IPS DF 6.9 (cell line): ENCODE measurements at places on chromosomes 11 and 22.

DNA sequence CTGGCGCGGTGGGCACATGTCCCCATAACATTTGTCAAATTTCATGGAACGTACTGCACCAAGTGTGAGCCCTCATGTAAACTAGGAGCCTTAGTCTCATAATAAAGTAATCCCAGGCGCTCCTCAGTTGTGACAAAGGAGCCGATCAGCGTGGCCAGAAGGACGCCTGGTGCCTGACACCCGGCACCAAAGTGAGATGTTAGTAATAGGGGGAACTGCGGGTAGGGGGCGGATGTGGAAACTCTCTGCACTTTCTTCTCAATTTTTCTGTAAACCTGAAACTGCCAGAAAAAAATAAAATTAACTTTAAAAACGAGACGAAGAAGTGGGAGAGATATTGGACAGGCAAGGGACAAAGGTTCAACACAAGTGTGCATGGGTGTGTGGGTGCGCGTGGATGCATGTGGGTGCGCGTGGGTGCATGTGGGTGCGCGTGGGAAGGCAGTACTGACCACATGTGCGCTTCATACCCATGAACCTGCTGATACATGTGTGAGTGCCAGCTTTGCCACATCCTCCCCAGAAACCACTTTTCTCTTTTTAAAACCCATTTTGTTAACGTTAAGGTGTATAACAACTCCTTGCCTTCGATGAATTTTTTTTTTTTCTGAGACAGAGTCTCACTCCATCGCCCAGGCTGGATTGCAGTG is 55.4 kb upstream of the LINC01488 start:
- no peaks in the 10 kb centered on the region for H3K36me3 ChIP-seq
- no peaks in the 10 kb centered on the region for H3K4me1 ChIP-seq
- no peak overlapping the region for H3K27ac ChIP-seq
- no peak overlapping the region for H3K4me3 ChIP-seq
- no peaks in the 10 kb centered on the region for H3K27me3 ChIP-seq

- DNase-seq = no peak
- no peaks in the 10 kb centered on the region for H3K27me3 ChIP-seq
- no peak overlapping the region for H3K4me3 ChIP-seq
- 0 out of 2 replicates have a peak, but pooled peaks cover 5% of the 10 kb centered on the region for H3K4me1 ChIP-seq
- H3K27ac ChIP-seq = no peak overlapping the region
Observed at GRCh38 chr11:69644071-69644961, 3.4 kb downstream of the CCND1 start.

- DNase-seq = no peak
- no peaks in the 10 kb centered on the region for H3K27me3 ChIP-seq
- H3K4me1 ChIP-seq = peaks cover 3% of the 10 kb centered on the region
- no peak overlapping the region for H3K27ac ChIP-seq
- no peak overlapping the region; the same call in 1 of the 2 replicates for H3K4me3 ChIP-seq
Observed at GRCh38 chr22:42907404-42908373, 50.6 kb upstream of the ARFGAP3 start.

DNA sequence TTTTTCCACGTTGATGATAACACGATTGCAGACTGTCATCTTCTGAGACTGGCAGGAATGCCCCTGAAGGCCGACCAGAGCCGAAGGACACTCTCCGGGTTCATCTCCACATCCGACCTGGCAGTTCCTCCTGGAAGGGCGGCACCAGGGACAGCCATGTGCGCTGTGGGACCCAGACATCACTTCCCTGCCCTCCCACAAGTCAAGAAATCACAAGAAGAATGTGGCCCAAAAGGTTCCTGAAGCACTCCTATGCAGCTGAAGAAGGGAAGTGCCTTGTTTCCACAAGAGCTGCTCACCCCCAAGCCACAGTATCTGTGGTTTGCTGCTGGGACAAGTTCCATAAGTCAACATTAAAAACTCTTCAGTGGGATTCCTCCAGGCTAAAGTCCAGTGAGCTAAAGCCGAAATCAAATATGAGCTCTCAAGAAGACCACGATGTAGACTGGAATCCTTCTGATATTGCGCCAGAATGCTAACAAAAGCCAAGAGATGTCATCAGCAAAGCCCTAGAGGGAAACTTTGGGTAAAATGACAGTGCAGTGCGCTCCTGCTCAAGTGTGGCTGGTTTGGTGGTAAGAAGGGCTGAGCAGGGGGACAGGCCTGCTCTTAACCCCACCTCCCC is 21.2 kb downstream of the PACSIN2 start:
- H3K27me3 ChIP-seq = no peaks in the 10 kb centered on the region
- no peaks in the 10 kb centered on the region for H3K36me3 ChIP-seq
- peaks cover 5% of the 10 kb centered on the region for H3K4me1 ChIP-seq
- H3K27ac ChIP-seq = no peak overlapping the region

- no peaks in the 10 kb centered on the region for H3K27me3 ChIP-seq
- no peaks in the 10 kb centered on the region for H3K36me3 ChIP-seq
- no peaks in the 10 kb centered on the region for H3K4me1 ChIP-seq
- peak; percentile 7 for DNase-seq
Observed at GRCh38 chr11:30128269-30128932, 102.4 kb upstream of the FSHB start.

DNA sequence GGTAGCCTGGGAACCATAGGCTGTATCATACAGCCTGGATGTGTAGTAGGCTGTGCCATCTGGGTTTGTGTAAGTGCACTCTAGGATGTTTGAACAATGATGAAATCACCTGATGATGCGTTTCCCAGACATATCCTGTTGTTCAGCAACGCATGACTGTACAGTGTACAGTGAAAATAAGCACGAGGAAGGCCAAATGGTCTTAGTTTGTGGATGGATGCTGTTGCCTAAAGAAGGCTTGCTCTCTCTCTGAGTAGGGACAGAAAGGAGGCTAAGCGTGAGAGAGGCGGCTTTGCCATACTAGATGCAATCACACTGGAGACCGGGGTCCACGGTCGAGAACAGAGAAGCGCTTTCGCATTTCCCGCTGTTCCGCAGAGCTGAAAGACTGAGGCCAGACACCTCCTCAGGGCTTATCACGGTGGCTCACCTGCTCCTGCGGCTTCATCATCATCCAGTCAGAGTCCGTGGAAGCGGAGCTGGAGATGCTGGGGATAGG is 27.6 kb upstream of the APLP2 start:
- no peak overlapping the region for H3K4me3 ChIP-seq
- H3K4me1 ChIP-seq = peaks cover 1% of the 10 kb centered on the region; the same call in 1 of the 2 replicates
- no peaks in the 10 kb centered on the region for H3K36me3 ChIP-seq
- DNase-seq = no peak
- H3K27me3 ChIP-seq = no peaks in the 10 kb centered on the region

GRCh38 chr22:24894220-24894975 is 52.1 kb downstream of the LHFPL7 start:
- H3K4me3 ChIP-seq = no peak overlapping the region
- no peaks in the 10 kb centered on the region for H3K36me3 ChIP-seq
- DNase-seq = no peak
- H3K27ac ChIP-seq = no peak overlapping the region

- DNase-seq = peak; percentile 22
- no peaks in the 10 kb centered on the region for H3K4me1 ChIP-seq
- H3K27me3 ChIP-seq = no peaks in the 10 kb centered on the region
- H3K36me3 ChIP-seq = no peaks in the 10 kb centered on the region
- H3K4me3 ChIP-seq = no peak overlapping the region
Observed at GRCh38 chr11:101860696-101861427, 53.9 kb upstream of the CEP126 start.

DNA sequence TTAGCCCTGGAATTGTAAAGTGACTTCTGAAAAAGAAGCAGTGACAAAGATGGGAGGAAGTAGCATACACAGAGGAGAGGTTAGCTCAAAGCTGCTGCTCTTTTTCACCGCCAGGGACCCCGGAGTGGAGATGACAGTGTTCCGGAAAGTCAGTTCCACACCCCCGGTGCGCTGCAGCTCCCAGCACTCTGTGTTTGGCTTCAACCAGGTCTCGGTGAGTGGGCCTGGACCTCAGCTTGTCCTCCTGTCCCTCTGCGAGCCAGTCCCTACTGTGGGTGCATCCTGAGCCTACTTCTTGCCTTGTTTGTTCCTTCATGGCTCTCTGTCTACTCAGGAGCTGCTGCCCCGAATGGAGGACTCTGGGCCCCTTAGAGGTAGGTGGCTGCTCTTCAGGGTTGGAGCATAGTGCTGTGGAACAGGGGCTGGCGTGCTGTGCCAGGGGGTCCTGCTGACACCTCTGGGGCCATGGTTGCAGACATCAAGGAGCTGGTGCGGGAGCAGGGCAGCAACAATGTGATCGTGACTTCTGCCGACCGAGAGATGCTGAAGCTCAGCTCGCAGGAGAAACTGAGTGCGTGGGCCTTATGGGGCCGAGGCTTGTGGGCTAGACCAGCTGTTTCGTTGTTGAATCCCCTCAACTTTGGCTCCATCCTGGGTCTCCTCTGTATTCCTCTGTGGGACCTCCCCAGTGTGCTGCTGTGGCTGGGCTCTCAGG is 1.7 kb downstream of the PCNX3 start:
- no peak for DNase-seq
- H3K27ac ChIP-seq = no peak overlapping the region
- peaks cover 4% of the 10 kb centered on the region; the same call in 1 of the 2 replicates for H3K4me1 ChIP-seq
- no peaks in the 10 kb centered on the region for H3K27me3 ChIP-seq
- H3K36me3 ChIP-seq = peaks cover 37% of the 10 kb centered on the region

DNA sequence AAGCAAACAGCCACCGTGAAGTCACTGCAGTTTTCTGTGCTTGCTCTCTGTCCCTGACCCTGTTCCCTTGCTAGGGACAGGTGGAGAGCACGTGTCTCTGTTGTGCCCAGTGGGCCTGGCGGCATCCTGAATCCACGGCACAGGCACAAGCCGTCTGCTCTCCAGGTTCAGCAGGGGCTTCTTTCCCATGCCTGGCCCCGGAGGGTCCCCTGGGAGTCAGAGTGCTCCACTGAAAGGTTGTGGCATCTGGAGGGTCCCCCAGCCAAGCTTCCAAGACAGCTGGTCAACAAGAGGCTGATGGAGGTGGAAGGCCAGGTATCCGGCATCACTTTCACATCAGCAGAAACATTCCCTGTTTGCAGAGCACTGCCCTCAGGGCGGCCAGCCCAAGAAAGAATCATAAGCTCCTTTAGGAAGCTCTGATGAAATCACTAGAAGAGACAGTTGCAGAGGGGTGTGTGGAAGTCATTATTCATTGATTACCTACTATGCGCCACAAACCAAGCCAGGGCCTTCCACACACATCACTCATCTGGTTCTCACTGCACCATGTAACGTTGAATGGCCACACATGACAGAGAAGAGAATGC is 346.4 kb upstream of the B3GAT1 start:
- H3K36me3 ChIP-seq = no peaks in the 10 kb centered on the region
- DNase-seq = no peak

DNA sequence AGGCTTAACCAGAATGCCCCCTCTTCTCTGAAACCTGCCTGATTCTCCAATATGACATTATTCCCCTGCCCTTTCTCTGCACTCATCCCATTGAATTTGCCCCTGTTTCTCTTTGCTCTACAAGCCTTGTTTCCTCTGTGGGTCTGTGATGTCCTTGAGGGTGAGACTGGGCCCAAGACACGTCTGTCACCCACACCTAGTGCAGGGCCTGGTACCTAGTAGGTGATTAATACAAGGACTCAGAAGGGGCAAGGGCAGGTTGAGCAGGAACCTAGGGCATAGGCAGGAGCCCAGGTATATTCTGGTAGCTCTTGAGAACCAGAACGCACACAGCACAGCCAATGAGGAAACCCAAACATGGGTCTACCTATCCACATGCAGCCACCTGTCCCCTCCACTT is 81.9 kb upstream of the HMGXB4 start:
- H3K4me3 ChIP-seq = no peak overlapping the region
- no peak for DNase-seq
- no peaks in the 10 kb centered on the region for H3K36me3 ChIP-seq
- no peaks in the 10 kb centered on the region for H3K4me1 ChIP-seq
- H3K27ac ChIP-seq = no peak overlapping the region
- no peaks in the 10 kb centered on the region for H3K27me3 ChIP-seq

- no peak overlapping the region for H3K4me3 ChIP-seq
- DNase-seq = no peak
- H3K4me1 ChIP-seq = no peaks in the 10 kb centered on the region
- H3K36me3 ChIP-seq = no peaks in the 10 kb centered on the region
- H3K27me3 ChIP-seq = no peaks in the 10 kb centered on the region
Observed at GRCh38 chr11:19365743-19366410, 125.1 kb upstream of the E2F8 start.

- DNase-seq = no peak
- H3K27me3 ChIP-seq = no peaks in the 10 kb centered on the region
Observed at GRCh38 chr22:48941033-48941902, 886.4 kb downstream of the BRD1 start.

DNA sequence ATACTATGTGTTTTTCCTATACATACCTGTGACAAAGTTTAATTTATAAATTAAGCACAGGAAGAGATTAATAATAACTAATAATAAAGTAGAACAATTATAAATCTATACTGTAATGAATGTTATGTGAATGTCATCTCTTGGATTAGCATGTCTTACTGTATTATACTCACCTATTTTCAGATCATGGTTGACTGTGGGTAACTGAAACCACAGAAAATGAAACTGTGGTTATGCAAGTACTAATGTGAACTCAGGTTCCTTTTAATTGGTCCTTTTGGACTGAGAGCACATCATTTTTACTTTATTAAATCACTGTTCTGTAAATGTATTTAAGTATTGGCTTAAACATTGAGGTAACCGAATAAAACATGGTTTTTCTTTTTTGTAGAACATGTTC is 108.8 kb downstream of the PPP6R3 start:
- no peak overlapping the region for H3K4me3 ChIP-seq
- no peak overlapping the region for H3K27ac ChIP-seq
- H3K27me3 ChIP-seq = no peaks in the 10 kb centered on the region
- peaks cover 12% of the 10 kb centered on the region; the same call in 1 of the 2 replicates for H3K36me3 ChIP-seq
- no peak for DNase-seq

DNA sequence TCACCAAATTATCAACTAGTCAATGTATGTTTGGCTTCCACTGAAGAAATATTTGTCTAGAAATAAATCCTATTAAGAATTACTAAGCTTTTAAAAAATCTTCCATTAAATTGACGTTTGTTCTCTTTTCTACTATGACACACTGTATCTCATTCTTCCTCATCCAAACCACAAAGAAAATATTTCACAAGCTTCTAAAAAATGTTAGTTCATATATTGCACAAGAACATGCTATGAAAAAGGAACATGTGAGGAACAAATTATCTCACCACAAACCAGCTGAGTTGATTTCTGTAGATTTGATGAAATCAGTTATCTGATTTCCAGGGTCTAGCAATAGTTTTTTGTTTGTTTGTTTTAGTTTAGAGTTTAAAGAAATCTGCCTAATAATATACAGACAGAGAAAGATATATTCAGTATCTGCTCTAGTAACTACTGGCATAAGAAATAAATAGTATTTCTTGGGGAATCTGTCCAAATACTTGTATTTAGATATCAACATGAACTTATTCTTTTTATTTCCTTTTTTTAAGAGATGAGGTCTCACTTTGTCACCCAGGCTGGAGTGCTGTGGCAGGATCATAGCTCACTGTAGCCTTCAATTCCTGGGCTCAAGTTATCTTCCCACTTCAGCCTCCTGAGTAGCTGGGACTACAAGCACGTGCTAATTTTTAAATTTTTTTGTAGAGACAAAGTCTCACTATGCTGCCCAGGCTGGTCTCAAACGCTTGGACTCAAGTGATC is 161.7 kb downstream of the ATG16L2 start:
- H3K4me3 ChIP-seq = no peak overlapping the region
- H3K4me1 ChIP-seq = no peaks in the 10 kb centered on the region
- H3K27ac ChIP-seq = no peak overlapping the region
- H3K27me3 ChIP-seq = no peaks in the 10 kb centered on the region
- H3K36me3 ChIP-seq = no peaks in the 10 kb centered on the region

- DNase-seq = no peak
- H3K4me1 ChIP-seq = no peaks in the 10 kb centered on the region
- no peaks in the 10 kb centered on the region for H3K36me3 ChIP-seq
- H3K4me3 ChIP-seq = no peak overlapping the region
- no peak overlapping the region for H3K27ac ChIP-seq
Observed at GRCh38 chr22:48045369-48045768, 1282.9 kb downstream of the TBC1D22A start.

- no peaks in the 10 kb centered on the region for H3K27me3 ChIP-seq
- DNase-seq = no peak
- H3K27ac ChIP-seq = no peak overlapping the region
- peaks cover 8% of the 10 kb centered on the region; the same call in 1 of the 2 replicates for H3K36me3 ChIP-seq
Observed at GRCh38 chr11:8093931-8094575, 13.0 kb downstream of the TUB start.
